ENCODE measurements at places on chromosomes 2 and 18.

DNA sequence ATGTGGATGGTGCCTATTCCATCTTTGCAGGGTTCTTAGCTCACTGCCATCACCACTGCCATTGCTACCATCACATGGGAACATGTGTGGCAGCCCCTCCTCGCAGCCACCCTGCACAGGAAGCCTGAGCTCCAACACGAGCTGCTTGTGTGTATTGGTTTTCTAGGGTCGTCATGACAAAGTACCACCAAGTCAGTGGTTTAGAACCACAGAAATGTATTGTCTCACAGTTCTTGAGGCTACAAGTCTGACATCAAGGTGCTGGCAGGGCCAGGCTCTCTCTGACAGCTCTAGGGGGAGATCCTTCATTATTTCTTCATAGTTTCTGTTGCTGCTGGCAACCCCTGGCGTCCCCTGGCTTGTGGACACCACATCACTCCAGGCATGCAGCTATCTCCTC lies 10.3 kb upstream of the IL1R2 start:
- DNase-seq: no peak

GRCh38 chr2:219538504-219538951 lies 5.1 kb downstream of the CHPF start:
- DNase-seq: no peak

DNA sequence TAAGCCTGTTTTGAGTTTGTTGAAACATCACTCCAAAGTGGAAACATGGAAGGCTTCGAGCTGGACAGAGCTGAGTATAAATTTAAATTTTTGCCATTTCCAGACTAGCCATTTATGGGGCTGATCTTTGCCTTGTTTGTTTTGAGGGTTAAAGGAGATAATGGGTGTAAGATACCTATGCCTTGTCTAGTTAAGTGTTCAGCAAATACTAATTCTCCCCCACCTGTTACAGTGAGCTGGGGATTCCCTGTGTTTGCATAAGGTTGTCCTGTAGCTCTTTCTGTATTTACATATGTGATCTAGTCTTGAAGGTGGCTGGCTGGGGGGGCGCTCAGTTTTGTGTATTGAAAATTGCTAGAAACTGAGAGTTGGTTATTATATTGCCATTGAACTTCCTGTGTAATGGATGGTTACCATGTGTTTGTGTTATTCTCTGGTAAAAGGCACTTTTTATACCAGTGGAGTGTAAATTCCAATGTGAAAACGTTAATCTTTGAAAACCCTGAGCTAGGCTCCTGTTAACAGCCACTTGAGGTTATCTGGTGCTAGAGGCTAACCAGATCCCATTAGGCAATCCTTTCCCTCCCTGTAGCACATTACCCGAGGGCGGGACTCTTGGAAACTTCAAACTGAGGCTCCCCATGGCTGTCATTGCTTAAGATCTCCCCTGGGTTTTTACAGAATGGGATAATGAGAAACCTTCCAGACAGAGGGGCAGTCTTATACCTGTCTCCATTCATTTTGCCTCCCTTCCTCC lies 26.7 kb downstream of the TANC1 start:
- DNase-seq: no peak

DNA sequence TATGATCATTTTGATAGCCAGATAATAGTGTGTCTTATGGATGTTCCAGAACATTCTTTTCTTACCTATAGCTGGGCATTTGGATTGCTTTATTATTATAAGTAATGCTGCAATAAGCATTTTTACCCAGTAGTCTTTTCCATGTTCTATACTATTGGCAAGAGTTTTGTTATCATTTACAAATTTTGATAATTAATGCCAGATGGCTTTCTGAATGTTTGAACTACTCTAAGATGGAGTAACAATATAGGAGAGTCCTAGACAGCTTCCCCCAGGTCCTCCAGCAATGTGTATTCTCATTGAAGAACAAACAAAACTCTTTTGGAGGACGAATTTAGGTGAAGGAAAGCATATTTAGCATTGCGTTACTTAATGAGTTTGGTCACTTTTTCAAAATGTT lies 73.0 kb downstream of the INPP4A start:
- DNase-seq: no peak

DNA sequence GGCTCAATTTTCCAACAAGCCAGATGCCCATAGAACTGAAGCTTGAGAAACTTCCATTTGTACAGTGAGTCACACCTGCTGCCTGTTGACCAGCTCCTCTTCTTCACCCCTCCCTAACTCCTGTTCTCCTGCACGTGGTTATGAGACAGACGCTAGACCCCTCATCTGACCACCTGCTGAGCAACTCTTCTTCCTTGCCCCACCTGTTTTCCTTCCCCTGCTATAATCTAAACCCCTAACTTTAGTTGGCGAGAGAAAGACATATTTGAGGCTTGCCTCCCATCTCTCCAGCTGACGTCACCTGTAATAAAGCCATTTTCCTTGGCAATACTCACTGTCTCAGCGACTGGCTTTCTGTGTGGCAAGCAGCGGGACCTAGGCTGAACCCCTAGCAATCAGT lies 22.3 kb upstream of the ITM2C start:
- DNase-seq: no peak

- no peak for DNase-seq
These were observed 470.2 kb downstream of the FBXO15 start for GRCh38 chr18:73677450-73677849.

GRCh38 chr2:154189953-154190352 lies 318.2 kb downstream of the GALNT13 start:
- DNase-seq: no peak

DNA sequence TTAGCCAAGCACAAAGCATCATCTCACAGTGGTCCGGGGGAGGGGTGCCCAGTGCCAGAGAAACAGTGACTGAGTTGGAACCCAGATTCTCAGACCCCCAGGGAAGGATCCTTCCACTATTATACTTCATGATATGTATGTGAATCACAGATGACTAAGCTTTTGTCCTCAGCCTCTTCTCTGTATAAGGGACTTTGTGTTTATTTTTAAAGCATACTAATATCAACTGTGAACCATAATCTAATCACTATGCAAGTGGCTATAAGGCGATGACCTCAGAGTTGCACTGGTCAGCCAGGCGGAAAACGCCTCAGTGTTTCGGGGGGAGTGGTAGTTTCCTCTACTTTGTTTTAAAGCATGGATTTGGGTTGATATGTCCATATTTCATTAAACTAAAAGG lies 160.4 kb upstream of the TMEM200C start:
- no peak for DNase-seq

DNA sequence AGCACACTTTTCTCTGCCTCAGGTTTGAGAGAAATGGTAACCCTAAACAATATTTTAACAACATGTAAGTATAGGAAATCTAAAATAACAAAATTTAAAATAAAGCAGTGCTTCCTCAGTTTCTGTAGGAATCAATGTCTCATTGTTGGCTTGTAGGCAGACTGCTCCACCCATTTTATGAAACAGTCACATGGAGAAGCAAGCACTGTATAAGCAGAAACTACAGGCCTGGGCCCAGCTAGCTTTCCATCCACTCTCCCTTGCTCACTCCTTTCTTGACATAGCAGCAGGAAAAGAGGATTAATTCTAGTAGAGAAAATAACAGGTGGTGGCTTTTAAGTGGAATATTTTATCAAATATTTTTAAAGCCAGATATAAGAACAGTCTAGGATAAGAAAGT lies 97.2 kb downstream of the PLEKHM3 start:
- DNase-seq: no peak

DNA sequence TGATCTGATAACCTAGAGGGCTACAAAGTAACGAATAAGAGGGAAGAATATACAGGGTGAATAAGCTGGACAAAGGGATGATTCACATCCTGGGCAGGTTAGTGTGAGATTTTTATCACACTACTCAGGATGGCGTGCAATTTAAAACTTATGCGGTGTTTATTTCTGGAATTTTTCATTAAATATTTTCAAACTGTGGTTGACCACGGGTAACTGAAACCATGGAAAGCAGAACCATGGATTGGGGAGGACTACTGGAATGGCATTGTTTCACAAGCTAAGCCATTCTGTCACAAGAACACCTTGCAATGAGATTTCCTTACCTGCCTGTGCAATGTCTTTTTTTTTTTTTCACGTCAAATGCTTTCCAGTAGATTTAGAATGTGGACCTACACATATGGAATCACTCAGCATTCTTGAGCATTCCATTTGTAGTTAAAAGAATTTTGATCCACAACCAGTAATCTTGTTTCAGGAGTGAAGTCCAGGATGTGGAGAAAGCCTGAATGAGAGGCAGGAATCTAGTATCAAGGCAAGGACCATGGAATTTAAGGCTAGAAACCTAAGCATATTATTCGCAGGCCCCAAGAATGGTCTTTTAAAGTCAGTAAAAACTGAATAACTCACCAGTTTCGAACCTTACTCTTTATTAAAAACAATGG lies 8.0 kb upstream of the CDK15 start:
- no peak for DNase-seq

DNA sequence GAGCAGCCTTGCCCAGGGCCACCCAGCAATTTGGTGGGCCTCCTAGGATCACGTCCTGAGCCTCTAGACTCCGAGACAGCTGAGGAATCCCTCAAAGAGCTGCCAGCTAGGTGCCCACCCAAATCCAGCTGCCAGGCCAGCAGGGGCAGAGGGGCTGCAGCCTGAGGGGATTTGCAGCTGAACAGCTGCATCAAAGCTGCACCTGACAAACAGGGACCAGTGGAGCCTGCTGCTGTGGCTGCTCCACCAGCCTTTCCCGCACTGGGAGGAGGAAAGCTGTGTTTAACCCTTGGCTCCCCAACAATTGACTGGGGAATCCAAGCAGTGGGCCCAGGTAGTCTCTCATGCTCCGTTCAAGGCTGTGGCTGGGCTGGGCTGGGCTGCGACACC lies 8.2 kb downstream of the ADRA2B start:
- no peak for DNase-seq

DNA sequence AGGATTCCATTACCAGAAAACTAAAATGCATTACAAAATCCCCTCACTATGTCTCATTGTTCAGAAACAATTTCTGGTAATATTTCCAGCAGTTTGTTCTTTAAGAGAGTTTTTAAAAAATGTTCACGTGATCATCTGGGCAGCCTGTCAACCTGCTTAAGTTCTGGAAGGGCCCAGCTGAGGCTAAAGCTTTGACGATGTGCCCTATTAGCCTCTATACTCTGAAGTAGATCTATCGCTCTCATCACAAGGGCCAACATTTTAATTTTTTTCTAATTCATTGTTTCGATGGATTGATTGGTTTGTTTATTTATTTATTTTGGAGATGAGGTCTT lies 205.8 kb downstream of the PRKCE start:
- no peak for DNase-seq

DNA sequence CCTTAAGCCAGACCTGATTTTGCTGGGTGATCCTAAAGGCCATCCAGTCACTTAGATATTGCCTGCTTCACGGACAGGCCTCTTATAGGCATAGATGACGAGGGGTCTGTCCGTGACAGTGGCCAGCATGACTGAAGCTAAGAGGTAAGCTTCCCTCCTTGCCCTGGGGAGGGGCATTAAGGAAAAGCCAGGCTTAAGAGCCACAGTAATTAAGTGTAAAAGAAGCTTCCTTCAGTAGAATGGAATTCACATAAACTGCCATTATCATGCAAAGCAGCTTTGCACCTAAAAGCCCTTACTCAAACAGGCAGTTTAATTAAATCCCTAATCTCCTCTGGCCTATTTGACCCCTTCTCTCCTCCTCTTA lies 99.4 kb upstream of the PKDCC start:
- DNase-seq: no peak

GRCh38 chr2:164126960-164127660 lies 391.3 kb upstream of the FIGN start:
- DNase-seq: no peak

All from stimulated activated CD8-positive, alpha-beta memory T cell treated with anti-CD3 and anti-CD28 coated beads, Interleukin-15, amount 100 ng/mL, for 4 hours (primary cell).